ENCODE measurements at places on chromosomes 2 and 18.
A peak's percentile ranks its signal among the peaks of the same experiment; 100 is the strongest.

DNA sequence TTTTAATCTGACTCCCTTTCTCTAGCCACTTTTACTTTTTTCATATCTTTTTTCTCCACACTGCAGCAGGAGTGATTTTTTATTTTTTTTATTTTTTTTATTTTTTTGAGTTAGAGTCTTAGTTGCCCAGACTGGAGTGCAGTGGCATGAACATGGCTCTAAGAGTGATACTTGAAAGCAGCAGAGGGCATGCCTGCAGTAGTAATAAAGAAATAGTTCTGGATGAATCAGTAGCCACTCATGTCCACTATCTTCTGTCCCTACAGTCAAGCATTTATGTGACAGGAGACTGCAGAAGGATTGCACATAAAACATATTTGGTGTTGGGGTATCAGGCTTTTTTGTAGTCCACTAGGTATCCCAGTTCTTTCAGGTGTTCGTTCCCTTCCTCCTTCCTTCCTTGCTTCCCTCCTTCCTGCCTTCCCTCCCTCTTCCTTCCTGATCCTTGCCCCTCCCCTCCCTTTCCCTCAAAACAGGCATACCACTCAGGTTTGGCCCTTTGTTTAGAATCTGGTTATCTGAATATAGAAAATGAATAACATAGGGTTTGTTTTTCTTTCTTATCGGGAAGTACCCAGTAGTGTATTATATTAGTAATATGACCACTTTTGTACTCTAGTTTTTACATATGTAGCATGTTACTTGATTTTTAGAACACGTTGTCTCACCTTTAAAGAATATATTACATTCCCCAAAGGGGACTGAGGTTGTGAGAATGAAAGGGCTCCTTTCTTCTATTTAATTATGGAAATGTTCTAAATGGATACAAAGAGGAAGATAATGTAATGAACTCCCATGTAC lies 23.5 kb downstream of the MIB1 start:
- no peak for DNase-seq

DNA sequence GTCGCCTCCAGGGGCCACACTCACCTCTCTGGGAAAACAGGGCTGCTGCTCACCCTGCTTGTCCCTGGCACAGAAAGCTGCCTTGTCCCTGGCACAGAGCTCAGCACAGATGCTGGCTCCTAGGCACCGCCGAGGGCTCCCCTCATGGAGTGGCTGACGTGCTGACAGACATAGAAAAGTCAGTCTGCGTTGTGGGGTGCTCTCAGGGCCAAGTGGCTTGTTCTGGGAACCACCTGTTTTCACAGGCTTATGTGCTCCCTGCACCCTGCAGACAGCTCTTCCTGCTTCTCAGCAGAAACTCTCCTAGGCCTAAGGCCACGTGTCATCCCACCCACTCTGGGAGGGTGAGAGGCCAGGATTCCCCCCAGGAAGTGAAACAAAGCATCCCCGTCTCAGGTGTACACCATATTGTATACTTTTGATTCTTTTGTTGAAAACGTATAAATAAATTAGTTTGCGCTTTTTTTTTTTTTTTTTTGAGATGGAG lies 84.7 kb upstream of the TMEM200C start:
- no peak for DNase-seq

GRCh38 chr18:2654928-2655177 lies 673 bp upstream of the SMCHD1 start:
- DNase-seq, result peak; percentile 55

DNA sequence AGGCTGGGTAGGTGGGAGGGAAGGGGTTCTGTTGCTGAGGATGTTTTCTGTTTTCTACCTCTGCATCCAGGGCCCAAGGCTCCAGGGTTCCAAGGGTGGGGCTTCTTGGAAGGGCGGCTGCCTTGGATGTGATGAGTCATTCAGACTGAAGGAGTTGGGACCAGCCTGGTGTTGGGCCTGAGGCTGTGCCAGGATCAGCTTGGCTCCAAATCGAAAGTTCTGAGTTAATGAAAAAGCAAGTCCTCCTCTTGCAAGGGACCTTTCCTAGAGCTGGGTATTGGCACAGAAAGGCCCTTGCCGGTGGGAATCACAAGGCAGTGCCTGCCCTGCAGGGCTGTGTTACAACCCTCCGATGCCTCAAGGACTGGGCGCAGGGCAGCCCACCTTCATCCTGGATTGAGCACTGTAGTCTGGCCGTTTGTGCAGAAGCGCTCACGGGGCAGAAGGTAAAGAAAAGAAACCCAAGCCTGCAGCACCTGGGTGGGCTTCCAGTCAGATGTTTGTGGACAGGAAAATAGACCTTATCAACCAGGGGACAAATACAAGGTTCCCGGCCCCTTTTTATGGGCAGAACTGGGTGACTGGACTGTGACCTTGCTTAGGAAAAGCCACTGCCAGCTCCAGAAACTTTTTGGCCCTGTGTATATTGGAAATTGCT lies 52.5 kb upstream of the MCFD2 start:
- DNase-seq, result no peak
